Stimulated activated CD4-positive, alpha-beta T cell treated with anti-CD3 and anti-CD28 coated beads, Interleukin-12 subunit alpha, Interleukin-12 subunit beta, amount 100 ng/mL, for 4 hours (primary cell): ENCODE measurements at places on chromosomes 7 and 10.

DNA sequence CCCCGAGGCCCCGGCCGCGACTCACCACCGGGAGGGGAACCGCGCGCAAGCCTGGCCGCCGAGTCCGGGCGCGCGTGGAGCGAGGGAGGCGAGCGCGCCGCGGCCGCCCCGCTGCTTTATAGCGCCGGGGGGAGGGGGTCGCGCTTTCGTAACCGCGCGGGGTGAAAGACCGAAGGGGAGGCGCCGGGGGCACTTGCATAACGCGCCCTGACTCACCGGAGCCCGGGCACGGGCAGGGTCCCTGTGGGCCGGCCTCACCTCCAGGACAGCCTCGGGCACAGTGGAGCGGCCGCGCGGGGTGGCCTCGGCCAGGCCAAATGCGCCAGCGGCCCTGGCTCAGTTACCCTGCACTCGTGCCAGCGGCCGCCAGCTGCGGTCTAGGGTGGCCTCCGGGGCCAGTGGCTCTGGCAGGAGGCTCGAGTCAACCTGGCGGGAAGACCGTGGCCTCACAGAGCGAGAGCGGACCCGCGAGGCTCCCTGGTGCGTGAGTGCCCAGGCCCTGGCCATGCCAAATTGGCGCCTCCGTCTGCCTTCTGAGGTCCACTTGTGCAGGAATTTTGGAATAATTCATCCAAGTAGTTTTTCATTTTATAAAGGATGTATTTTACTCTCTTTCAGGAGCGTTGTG lies at the start of gene RBP4:
Gene RBP4 (minus strand): TSS at position 90 of the 628 bp plus-strand sequence. CDS start 207 bp downstream, outside the sequence.
- DNase-seq, result no peak

DNA sequence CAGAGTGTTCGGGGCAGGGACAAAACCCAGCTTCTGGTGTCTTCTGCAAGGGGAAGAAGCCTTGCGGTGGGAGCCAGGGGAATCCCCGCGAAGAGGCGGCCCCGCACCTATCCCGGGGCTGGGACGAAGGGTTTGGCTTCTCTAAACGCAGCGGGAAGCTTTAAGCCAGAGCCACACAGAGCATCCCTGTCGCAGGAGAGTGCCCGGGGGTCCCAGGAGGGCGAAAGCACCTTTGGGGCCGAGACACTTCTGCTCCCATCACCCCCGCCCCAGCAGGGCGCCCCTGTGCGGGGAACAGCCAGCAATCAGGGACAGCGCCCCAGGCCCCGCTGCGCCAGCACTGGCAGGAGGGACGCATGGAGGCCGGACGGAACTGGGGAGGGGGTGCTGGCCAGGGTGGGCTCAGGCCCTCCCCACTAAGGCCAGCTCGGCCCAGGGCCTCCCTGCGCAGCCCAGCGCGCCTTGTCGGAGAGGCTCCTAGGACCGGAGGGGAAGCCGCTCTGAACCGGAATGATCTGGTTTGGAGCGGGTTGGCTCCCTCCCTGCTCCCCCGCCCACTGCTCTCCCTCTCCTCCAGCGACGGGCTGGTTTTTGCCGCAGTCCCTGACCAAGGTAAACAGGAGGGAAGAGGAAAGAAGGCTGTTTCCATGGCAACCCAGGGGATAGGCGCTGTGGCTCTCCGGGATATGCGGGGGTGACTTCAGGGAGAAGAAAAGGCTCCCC lies 63.9 kb downstream of the TMEM209 start:
- peak; percentile 50 for DNase-seq

GRCh38 chr7:118492466-118492865 lies 268.0 kb downstream of the ANKRD7 start:
- DNase-seq, result no peak

- no peak for DNase-seq
Observed at GRCh38 chr7:151017370-151017952, 6.8 kb downstream of the ATG9B start.

DNA sequence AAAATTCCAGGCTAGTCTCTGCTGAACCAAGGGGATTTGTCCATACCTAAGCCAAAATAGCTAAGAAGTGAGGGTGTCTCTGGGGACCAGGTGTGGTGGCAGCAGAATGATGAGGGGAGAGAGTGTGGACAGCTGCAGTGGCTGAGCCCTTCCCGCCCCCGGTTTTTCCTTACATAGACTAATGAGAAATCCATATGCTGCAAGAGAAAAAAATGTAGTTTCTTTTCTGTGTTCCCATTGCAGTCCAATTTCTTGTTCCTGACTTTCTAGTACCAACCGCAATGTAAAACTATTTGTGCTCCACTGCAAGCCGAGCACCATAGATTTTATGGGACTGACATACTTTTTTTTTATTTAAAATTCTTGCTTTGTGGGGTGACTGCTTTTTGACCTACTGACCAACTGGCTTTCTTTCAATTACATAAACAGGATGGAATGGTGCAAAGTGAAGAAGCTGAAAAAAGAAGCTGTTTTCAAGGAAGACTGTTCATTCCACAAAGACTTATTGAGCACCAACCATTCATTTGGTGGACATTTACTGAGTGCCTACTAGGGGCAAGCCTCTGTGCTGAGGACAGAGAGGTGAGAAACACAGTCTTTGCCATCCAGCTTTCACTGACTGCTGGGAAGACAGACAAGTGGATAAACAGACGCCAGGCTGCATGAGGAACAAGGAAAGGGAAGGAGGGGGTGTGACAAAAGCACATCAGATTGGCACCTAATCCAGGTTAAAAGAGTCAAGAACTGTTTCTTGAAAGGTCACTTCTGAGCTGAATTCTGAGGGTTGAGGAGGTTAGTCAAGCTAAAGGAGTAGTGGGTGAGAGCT lies 9.8 kb downstream of the CEP41 start:
- no peak for DNase-seq

DNA sequence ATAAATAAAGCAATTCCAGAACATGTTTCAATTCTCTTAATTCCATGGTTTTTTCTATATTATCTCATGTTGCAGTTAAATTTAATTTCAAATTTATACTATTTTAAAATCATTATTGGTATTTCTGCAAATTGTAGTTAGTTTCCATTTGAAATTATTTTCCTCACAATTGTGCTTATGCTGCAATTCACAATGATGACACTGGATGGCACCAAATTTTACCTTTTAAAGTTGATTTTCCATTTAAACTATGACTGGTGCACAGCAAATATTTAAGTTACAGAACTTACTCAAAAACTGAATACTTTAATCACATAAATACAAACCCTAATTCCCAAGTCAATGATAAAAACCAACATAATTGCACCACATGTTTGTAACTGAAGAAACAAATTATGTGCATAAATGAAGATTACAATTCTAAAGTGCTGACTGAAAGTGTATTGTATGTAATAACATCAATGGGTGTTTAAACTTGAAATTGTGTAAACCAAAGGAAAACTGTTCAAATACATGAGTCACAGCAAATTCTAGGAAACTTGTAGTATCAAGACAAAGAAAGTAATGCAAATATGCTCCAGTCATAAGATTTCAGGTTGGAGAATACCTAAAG lies 75.3 kb upstream of the AASS start:
- DNase-seq, result no peak

DNA sequence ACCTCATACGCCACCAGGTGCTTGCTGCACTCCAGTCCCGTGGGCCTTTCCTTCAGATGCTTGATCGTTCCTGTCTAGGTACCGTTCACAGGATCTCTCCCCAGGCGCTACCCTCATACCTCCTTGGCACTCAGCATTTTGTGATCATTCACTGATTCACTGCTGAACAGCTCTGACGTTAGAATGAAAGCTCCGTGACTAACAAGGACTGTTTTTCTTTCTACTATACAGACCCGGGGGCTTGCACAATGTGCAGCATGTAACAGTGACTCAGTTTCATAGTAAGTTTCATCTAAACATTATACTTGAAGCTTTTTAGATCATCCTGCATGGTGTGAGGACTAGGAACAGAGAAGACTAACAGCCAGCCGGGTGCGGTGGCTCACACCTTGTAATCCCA lies 20.6 kb downstream of the KIN start:
- no peak for DNase-seq

DNA sequence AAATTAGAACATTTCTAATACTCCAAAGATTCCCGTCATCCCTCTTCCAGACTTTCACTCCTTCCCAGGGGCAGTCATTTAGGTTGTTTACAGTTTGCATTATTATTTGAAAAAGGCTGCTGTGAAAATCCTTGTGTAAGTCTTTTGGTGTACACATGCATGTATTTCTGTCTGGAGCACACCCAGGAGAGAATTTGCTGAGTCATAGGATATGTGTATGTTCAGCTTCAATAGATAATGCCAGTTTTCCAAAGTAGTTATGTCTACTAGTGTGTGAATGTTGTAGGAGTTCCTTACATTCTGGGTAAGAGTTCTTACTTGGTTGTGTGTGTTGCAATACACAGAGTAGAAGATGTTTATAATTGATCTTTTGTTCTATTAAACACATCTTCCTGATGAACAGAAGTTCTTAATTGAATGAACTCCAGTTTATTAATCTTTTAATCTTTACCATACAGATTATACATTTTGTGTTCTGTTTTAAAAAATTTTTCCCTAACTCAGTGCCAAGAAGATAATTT lies 25.3 kb downstream of the CROT start:
- DNase-seq, result no peak

GRCh38 chr7:2825559-2826227 lies 18.4 kb downstream of the GNA12 start:
- DNase-seq, result no peak

- DNase-seq, result no peak
Observed at GRCh38 chr10:924524-924859, 7.0 kb downstream of the LARP4B start.

- no peak for DNase-seq
Observed at GRCh38 chr10:132098539-132099388, 33.0 kb downstream of the JAKMIP3 start.

DNA sequence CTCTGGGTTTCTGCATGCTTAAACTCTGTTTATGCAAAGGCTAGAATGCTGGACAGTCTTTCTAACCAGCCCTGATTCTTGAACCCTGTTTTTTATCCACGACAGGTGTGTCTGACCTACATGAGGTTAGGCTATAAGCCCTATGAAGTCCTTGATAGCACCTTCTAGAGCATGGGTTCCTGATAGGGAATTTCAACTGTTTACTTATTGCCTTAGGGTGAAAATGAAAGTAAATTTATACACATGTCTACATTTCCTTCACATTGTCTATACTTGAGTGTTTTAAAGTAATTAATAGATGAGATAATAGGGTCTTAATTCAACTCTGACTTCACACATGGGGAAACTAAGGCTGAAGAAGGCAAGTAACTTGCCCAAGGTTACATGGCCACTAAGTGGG lies 35.5 kb downstream of the ADRA2A start:
- DNase-seq, result no peak

GRCh38 chr10:33134011-33134751 lies 176.2 kb upstream of the ITGB1 start:
- DNase-seq, result peak; percentile 60

- no peak for DNase-seq
Observed at GRCh38 chr7:70436790-70437350, 695.1 kb upstream of the GALNT17 start.

DNA sequence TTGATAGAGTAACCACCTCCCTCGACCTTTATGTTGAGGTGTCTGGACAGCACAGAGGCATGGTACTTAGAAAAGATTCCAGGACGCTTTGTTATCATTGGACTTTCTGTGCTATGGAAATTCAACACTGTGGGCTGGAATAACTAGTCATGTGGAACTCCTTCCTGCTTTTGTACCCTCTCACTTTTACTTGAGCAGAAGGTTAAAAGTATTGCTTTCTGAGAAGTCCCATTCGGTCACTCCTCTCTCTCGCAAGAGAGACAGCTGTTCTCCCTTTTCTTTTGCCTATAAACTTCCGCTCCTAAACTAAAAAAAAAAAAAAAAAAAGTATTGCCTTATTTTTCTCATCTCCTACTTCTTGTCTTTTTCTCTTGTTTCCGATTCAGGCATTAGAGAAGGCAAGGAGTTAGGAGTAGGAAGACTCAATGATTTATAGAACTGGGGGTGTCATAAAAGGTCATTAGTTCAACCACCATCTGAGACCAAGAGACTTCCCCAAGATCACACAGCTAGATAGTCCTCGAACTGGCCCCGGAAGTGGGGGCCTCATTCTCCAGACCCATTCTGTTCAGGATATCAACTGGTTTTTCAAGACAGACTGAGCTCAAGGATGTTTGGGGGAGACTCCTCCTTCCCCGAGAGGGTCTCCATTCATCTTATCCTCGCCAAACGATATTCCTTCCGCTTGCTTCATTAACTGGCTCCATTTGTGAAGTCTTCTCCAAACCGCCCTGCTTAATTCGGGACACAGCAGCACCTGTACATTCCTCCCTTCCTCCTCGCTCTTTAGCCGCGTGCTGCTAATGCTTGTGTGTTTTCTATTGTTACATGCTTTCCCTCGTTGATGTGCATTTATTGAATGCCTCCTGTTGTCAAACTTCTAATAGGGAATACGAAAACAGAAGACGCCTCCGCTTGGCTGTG lies 995 bp upstream of the INPP5F start:
- no peak for DNase-seq

- no peak for DNase-seq
Observed at GRCh38 chr10:4194231-4194630, 409.2 kb upstream of the KLF6 start.

DNA sequence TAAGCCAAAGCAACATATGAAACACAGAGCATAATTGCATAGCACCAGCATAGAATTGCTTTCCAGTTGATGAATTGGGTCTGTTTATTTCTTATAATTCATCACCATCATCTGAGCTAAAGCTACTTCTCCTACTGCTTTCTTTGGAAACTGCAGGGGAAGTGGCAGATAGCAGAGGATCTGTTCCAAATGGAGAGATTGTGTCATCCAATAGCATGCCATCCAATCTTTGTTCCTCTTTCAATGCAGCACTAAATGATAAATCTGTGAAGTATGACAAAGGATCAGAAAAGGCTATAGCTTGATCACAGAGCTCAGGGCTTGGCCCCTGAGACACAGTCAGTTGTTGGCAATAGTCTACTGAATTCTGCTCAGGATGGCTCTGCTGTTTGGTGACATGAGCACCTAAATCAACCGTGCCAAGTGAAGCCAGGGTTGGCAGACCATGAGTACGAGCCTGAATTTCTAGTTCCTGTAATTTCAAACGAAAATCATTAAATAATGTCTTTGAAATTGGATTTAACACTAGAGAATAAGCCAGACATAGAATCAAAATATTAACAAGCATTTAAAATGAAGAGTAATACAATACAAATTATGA lies 90.0 kb downstream of the TFEC start:
- no peak for DNase-seq

DNA sequence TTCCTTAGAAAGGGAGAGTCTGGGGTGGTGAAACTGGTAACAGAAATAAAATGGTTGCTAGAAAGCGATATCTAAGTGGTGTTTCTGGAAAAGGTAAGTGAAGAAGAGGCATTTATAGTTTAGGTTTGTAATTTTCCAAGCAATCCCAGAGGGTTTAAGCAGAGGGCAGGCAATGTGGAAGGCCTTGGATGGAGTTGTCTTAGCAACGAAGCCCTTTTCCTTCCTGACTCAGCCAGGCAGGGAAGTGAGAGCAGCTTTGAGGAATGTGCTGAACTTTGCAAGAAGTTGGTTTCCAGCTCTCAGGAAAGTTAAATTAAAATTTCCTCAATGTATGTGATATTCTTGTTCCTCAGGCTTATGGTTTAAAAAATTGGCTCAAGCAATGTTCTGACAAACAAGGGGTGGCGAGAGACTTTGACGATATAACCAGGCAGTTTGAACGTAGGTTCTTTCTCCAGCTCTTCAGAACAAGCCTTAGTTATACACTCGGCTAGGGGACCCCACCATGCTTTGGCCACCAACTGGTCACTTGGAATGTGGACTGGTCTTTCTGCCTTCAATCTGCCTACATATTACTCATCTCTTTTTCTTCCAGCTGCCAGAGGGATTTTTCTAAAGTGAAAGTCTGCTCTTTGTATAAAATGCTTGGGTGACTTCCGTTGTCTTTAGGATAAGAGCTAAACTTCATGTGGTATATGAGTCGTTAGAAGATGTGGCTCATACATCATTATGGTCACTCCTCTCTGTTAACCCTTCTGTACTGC lies 66.9 kb upstream of the SLC25A13 start:
- DNase-seq, result no peak
